ENCODE measurements at places on chromosomes 7 and 10.

DNA sequence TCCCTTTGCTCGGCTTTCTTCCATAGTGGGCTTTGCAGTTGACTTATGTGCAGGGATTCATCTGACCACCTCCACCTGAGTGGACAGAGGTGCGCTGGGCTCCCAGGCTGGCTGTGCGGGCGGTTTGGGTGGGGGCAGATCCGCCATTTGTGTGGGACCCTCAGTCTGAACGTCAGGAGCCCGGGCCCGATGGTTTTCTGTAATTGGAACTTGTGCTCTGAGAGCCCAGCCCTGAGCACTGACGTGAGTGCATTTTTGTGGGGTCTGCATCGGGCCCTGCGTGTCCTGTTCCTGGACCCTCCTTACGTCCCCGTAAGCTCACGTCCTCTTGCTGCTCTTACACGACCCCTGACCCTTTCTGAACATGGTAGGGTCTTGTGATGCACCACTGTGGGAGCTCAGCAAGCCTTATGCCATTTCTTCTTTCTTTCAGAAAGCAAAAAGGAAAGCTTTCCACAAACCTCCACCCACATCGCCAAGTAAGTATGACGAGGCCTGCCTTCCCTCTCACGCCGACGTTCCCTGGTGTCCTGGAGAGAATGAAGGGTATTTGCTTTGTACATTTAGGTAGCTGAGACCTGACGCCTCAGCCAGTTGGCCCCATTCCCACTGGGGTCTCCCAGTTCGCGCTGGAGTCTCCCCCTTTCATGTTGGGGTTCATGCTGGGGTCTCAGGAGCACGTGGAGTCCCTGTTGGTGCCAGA lies 9.9 kb downstream of the IQCE start:
- DNase-seq, result no peak

- DNase-seq, result no peak
These were observed 57.0 kb downstream of the HECTD2 start for GRCh38 chr10:91467114-91467513.

DNA sequence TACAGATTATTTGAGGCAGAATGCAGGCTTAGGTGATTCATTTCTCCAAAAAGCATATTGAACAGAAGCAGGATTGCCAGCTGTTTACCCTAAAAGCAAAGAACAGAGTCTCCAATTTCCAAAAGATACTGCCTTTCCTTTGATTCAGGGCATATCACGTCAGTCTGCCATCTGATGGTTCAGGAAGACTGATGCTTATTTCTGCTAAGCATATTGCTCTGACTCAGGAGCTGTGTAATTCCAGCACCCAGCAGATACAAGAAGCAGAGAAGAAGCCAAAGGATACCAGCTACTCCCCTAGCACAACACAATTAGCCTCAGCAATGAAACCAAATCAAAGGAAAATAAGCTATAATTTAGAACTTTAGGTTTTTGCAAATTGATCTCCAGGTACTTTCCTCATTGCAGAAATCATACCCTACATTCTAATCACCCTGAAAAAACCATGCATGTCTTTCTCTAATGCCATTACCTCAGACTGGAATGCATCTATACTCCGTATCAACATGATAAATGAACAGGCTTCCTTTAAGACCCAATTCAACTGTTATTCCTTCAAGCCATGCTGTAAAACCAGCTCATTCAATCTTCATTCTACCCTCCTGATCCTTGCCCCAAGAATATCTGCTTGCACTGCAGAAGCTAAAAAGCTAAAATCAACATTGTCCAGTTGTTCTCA lies 55.1 kb downstream of the ABI1 start:
- no peak for DNase-seq

GRCh38 chr7:16084370-16084769 lies 337.0 kb downstream of the CRPPA start:
- no peak for DNase-seq

DNA sequence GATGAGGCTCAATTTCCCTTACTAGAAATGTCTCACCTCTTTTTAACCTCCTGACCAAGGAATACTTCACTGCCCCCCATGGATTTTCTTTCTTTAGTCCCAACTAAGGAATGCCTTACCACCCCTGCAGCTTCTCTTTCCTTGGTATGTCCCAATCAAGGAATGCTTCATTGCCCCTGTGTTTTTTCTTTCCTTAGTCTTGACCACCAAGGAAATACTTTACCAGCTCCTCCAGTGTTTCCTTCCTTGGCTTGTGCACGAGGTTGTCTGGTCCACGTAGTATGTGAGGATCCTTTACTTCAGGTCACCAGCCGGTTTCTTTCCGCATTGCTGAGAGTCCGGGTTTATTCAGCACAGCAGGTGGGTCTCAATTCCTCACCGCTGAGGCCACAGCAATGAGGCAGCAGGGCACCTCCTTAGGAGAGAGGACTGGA lies 59.3 kb downstream of the CYP2C9 start:
- no peak for DNase-seq

DNA sequence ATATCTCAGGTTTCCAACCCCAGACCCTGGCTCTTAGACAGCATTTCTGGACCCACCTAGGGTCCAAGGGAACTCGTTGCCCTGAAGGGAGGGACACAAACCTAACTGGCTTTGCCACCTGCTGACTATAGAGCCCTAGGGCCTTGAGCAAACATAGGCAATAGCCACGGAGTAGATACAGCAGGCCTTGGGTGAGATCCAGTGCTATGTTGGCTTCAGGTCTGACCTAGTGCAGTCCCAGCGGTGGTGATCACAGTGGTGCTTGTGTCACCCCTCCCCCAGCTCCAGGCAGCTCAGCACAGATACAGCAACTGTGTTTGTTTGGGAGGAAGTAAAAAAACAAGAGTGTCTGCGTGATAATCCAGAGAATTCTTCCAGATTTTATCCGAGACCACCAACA lies 9.7 kb upstream of the TNKS2 start:
- DNase-seq, result no peak

DNA sequence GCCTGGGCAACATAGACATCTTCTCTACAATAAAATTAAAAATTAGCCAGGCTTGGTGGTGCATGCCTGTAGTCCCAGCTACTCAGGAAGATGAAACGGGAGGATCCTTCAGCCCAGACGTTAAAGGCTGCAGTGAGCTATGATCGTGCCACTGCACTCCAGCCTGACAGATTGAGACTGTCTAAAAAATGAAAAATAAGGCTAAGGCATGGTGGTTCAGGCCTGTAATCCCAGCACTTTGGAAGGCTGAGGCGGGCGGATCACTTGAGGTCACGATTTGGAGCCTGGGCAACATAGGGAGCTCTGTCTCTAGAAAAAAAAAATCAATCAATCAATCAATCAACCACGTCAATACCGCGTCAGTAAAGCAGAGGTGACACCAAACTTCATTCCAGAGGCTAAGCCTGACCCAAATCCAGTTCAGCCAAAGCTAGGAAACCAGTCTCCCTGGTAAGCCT lies 31.1 kb downstream of the MRPS24 start:
- DNase-seq, result no peak

DNA sequence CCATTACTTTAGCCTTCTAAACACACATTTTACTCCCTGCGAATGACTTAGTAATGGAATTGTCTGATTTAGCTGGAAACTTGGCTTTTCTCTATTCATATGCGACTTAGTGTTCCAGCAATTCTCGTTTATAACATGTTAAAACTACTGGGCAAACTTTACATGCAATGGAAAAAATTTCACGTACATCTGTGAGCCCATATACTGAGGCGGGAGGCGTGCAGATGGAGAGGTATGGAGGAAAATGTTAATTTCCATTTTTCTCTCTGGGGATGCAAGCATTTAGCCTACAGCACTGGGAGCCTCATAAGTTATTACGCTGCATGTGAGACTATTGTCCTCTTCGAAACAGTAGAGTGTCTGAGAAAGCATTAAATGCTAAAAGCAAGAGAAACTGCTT lies 591.5 kb upstream of the ANKRD30A start:
- DNase-seq, result no peak

DNA sequence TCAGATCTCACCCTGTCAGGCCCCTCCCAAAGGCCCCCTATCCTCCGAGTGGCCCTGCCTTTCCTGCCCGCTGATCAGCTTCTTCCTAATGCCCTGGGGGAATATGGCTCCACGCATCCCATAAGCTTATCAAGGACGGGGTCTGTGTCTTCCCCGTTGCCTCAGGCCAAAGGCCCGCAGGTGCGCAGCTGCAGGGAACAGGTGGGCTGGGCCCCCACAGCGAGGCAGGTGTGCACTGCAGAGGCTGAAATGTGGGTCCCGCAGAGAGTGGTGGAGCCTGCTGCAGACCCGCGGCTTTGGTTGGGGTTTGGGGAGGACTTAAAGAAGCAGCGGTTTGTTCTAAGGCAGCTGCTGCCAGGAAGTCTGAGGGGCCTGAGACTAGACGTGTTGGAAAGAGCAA lies 220.8 kb upstream of the TCERG1L start:
- DNase-seq, result no peak

- no peak for DNase-seq
These were observed 2.2 kb downstream of the MTG1 start for GRCh38 chr10:133396035-133396624.

DNA sequence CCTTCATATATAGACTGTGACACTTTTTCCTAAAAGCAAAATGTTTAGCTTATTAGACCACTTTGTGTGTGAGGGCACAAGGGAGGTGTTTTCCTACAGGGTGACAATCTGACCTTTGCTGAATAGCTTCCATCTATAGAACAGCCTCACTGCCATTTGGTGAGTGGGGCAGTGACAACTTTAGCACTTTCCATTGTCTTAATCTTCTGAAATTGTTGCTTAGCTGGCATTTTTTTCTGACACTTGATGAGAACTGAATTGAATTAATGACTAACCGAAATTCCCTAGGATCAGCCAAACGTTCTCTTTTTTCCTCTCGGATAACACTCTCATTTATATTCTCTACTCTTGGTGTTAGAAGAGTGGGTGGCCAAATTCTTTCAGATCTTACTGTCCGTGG lies 30.2 kb downstream of the KDM7A start:
- no peak for DNase-seq

DNA sequence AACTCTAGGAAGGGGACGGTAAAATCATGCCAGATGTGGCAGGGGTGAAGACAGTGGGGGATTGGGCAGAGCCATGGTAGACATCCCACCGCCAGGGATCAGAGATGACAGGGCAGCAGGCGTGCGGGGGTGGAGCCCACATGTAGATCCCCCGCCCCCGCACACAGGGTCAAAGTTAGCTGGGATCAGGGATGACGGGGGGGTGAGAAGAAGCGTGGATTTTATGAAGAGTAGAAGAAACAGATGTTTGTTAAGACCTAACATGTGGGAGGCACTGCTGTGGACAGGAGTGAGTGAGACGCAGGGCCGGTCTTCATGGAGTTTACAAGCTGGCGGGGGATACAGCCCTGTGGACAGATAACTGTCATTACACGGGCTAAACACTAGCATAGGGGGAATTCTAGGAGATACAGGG lies 154.0 kb upstream of the KLF14 start:
- no peak for DNase-seq

DNA sequence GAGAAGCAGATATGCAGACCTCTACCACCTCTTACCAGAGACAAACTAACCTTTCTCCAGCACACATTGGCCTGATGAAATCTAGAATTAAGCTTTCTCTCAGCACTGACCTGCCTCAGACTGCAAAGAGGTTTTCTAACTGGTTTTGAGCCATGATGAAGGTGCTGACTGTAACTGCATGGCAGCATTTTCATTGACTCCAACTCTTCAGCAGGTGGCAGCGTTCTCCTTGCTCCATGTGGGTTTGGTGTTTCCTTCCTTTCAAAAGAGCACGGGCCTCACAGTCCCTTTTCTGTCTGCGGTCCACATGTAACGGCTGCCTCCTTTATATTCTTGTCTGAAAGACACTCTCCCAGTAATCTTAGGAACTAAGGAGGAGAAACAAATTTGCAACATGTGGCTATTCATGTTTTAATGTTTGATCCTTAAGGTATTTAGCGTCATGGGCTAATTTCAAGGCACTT lies 12.6 kb downstream of the KLLN start:
- no peak for DNase-seq

GRCh38 chr10:13820964-13821337 lies 234.2 kb downstream of the PRPF18 start:
- DNase-seq, result no peak

DNA sequence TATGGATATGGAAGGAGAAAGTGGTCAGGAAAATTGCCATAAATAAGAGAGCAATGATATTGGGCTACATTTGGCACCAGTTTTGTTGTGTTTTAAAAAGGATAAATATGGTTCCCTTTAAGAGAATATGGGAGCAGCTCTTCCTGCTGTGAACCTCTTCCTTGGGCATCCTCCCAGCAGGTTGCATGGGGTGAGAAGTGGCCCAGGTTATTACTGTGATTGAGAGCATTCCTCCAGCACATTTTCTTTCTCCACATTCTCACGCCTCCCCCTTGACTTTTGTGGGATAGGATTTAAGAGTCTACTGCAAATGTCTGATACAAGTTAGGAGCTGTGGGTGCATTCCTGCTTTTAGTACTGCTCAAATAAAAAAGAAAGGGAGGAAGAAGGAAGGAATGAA lies 214.8 kb downstream of the POU6F2 start:
- no peak for DNase-seq

- no peak for DNase-seq
These were observed 9.4 kb downstream of the ZCWPW1 start for GRCh38 chr7:100418930-100419659.

- no peak for DNase-seq
These were observed 29.6 kb downstream of the IDE start for GRCh38 chr10:92544296-92544695.

- DNase-seq, result no peak
These were observed 46.7 kb downstream of the TNS3 start for GRCh38 chr7:47535035-47535703.

- DNase-seq, result no peak
These were observed 29.1 kb downstream of the TES start for GRCh38 chr7:116239434-116239833.

DNA sequence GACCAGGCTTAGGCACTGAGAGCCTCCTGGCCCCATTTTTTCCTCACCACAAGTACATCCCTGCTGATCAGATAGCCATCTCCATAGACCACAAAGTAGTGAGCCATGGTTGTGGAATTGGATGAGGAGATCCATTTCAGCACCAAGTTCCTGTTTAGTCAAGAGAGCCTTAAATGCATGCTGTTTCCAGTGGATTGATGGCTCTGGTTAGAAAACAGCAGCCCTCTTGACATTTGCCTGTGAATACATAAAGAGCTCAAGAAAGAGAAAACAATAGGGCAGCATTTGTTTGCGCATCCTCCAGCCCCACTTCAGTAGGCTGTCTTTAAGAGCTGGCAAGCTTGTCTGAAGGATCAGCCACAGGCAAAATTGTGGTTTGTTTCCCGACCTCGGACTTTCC lies 251.2 kb downstream of the POU6F2 start:
- no peak for DNase-seq

DNA sequence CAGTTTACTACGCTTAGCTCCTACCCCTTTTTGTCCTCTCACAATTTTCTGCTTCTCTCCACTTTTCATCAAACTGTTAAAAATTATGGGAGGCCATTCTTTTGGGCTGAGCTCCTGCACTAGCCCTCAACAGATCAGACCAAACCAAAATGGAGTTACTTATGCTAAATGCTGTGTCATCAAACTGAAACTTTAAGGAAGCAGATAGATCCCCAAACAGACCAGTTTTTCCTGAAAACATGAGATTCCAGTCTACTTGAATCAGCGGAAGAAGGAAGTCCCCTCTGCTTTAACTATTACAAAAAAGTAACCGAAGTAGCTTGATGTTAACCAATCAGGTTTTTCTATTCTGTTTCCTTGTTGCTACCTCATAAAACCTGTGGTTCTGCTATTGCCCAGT lies 20.6 kb downstream of the FANK1 start:
- no peak for DNase-seq

GRCh38 chr10:4653160-4653559 lies 172.8 kb upstream of the AKR1E2 start:
- no peak for DNase-seq
